ENCODE measurements at places on chromosomes 7 and 10.

GRCh38 chr7:44366986-44367385, 41.6 kb upstream of the CAMK2B start:
- H3K4me3 ChIP-seq, result no peak overlapping the region
- H3K36me3 ChIP-seq, result no peaks in the 10 kb centered on the region
- H3K27me3 ChIP-seq, result no peaks in the 10 kb centered on the region
- H3K27ac ChIP-seq, result no peak overlapping the region
- no peaks in the 10 kb centered on the region for H3K4me1 ChIP-seq
- no peak for DNase-seq

DNA sequence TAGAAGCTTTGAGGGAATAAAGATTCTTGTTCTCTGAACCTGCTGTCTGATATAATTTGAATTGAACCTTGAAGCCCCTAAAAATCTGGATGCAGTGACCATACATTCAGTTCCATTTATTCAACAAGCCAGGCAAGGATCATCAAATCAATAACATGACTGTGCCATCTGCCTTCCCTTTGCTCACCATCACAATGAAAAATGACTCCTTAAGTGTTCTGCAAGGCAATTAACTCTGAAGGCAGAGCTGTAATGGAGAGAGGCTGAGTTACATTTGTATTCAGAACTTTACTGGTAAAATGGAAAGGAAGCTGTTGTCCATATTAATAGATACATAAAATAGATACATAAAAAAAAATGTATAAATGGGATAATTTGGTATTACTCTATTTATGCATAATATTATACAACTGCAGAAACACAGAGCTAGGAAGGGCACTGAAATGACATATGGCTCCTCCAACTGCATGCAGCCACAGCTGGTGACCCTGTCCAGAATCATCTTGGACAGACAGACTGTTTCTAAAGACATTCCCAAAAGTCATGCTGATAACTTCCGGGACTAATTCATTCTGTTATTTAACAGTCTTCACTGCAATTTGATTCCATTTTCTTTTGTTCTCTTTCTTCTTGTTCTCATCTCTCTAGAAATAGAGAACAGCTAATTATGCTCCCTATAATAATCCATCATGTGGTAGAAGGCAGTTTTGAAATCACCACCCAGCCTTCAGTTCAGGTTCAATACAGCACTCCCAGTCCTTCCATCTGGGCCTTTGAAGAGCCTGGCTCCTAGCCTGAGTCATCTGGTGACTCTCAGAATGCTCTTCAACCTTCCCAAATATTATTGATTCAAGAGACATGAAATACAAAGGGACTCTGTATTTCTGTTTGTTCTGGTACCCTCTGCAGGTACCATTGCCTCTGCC, 412.6 kb downstream of the GFRA1 start:
- H3K27ac ChIP-seq, result no peak overlapping the region
- H3K27me3 ChIP-seq, result no peaks in the 10 kb centered on the region
- DNase-seq, result no peak
- no peak overlapping the region for H3K4me3 ChIP-seq

DNA sequence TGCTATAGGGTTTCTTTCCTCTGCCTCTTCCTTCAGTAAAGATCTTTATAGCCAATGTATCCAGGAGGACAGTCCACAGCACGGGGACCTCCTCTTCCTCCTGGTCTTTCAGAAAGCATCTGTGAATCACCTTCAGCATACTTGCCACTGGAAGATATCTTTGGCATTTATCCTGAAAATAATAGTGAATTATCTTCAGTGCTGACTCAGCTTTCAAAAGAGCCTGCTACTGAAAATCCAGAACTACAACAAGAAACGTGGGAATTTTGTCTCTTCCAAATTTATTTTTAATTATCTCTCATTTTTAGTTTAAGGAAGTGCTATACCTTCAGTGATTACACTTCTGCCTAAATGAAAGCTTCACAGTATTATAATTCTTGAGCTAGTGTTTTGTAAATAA, 7.6 kb upstream of the UNC5B start:
- no peak overlapping the region for H3K4me3 ChIP-seq
- no peaks in the 10 kb centered on the region for H3K27me3 ChIP-seq
- H3K4me1 ChIP-seq, result no peaks in the 10 kb centered on the region
- no peaks in the 10 kb centered on the region for H3K36me3 ChIP-seq
- DNase-seq, result no peak
- H3K27ac ChIP-seq, result no peak overlapping the region

GRCh38 chr10:102555781-102556328, 52.1 kb downstream of the SUFU start:
- no peaks in the 10 kb centered on the region for H3K4me1 ChIP-seq
- H3K27me3 ChIP-seq, result no peaks in the 10 kb centered on the region
- DNase-seq, result no peak
- H3K36me3 ChIP-seq, result no peaks in the 10 kb centered on the region
- no peak overlapping the region for H3K4me3 ChIP-seq

DNA sequence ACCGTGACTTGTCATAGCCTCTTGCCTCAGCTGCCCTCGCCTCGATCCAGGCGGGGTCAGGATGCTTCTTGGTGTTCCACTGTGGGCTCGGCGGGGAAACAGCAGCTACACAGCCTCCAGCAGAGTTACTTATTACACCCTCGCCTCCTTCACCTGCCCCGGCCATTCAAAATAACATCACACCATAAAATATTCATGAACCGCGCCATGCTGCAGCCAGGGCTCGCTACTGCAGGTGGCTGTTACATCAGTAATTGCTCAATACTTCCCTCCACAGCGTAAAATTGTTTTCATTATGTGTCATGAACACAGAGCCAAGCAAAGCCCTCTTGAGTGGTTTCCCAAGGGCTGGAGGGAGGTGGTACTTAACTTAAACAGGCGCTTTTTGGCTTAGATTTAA, 241.5 kb upstream of the SP8 start:
- H3K27me3 ChIP-seq, result peaks cover 9% of the 10 kb centered on the region
- no peaks in the 10 kb centered on the region for H3K36me3 ChIP-seq
- H3K4me3 ChIP-seq, result no peak overlapping the region
- DNase-seq, result no peak
- H3K27ac ChIP-seq, result no peak overlapping the region
- no peaks in the 10 kb centered on the region for H3K4me1 ChIP-seq

- H3K4me1 ChIP-seq, result no peaks in the 10 kb centered on the region
- H3K36me3 ChIP-seq, result no peaks in the 10 kb centered on the region
- H3K27ac ChIP-seq, result no peak overlapping the region
- no peak for DNase-seq
- H3K27me3 ChIP-seq, result no peaks in the 10 kb centered on the region
These were observed 114.4 kb upstream of the GLI3 start for GRCh38 chr7:42351316-42351935.

- peaks cover 4% of the 10 kb centered on the region for H3K36me3 ChIP-seq
- H3K4me3 ChIP-seq, result no peak overlapping the region
- H3K27ac ChIP-seq, result no peak overlapping the region
- DNase-seq, result no peak
- no peaks in the 10 kb centered on the region for H3K27me3 ChIP-seq
These were observed 71.6 kb upstream of the GJD4 start for GRCh38 chr10:35533565-35533964.

DNA sequence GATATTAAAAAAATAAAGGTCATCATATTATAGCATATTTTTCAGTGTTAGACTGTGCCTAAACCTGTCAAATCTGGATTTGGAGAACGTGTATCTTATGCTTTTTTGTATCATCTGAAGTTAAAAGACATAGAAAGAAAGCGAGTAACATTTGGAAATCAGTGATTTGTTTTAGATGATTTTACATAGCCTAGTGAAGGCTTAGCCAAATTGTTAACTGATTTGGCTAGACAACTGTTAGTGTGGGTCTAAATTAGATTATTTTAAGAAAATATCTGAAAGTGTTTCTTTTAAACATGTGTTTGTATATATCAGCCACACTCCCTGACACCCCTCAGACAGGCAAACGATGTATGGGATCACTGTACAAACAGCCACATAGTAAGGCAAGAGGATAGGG, 35.6 kb downstream of the ACTA2 start:
- H3K27me3 ChIP-seq, result no peaks in the 10 kb centered on the region
- H3K27ac ChIP-seq, result no peak overlapping the region
- H3K4me1 ChIP-seq, result no peaks in the 10 kb centered on the region
- no peak for DNase-seq

- no peaks in the 10 kb centered on the region for H3K36me3 ChIP-seq
- no peak for DNase-seq
- H3K4me3 ChIP-seq, result no peak overlapping the region
- H3K27ac ChIP-seq, result no peak overlapping the region
These were observed 103.9 kb downstream of the GRID1 start for GRCh38 chr10:86262688-86263181.

DNA sequence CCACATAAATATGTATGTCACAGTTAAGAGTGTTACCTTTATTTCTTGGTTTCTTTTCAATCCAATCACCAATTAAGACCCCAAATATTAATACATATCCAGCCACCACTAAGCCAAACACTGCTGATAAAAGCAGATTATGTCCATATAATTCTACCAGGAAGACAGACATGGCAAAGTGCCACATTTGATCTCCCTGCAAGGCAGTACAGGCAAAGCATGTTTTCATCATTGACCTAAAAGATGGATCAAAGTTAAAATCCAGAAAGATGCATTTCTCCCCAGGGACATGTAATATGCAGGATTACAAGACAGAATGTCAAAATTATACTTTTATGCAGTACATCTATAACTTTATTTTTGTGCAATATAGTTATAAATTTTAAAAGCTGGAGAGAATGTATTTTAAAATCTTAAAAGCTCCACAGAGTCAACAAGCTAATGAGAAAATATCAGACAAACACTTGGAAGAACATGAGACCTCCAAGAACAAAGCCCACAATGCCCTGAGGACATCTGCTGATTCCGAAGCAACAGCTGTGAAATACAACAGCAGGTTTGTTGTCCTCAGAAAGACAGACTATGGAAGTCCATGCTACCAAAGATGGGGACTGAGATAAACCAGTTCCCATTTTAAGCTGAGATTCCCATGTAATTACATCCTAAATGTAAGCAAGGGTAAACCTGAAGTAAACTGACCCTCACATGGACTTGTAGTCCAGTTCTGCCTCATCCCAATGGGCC, 54.5 kb upstream of the TOMM7 start:
- H3K4me3 ChIP-seq, result no peak overlapping the region
- no peaks in the 10 kb centered on the region for H3K4me1 ChIP-seq
- no peaks in the 10 kb centered on the region for H3K36me3 ChIP-seq
- no peak for DNase-seq
- no peak overlapping the region for H3K27ac ChIP-seq
- no peaks in the 10 kb centered on the region for H3K27me3 ChIP-seq

- H3K36me3 ChIP-seq, result no peaks in the 10 kb centered on the region
- H3K27me3 ChIP-seq, result no peaks in the 10 kb centered on the region
- no peaks in the 10 kb centered on the region for H3K4me1 ChIP-seq
- H3K27ac ChIP-seq, result no peak overlapping the region
- DNase-seq, result no peak
- no peak overlapping the region for H3K4me3 ChIP-seq
These were observed 94.7 kb upstream of the PRSS58 start for GRCh38 chr7:142352543-142352942.

- DNase-seq, result no peak
- H3K27ac ChIP-seq, result no peak within 1 kb of the TSS
- no peaks in the 10 kb centered on the region for H3K4me1 ChIP-seq
- no peaks in the 10 kb centered on the region for H3K36me3 ChIP-seq
- peak within 1 kb of the TSS; percentile 41 for H3K4me3 ChIP-seq
These were observed at the start of gene INSYN2A for GRCh38 chr10:127196282-127197153. TSS of gene INSYN2A (minus strand) at chr10:127196591. CDS start at chr10:127176395, 20,196 bp downstream.

GRCh38 chr7:87129332-87129731, 22.9 kb upstream of the DMTF1 start:
- no peak for DNase-seq
- no peaks in the 10 kb centered on the region for H3K36me3 ChIP-seq
- H3K4me3 ChIP-seq, result no peak overlapping the region

DNA sequence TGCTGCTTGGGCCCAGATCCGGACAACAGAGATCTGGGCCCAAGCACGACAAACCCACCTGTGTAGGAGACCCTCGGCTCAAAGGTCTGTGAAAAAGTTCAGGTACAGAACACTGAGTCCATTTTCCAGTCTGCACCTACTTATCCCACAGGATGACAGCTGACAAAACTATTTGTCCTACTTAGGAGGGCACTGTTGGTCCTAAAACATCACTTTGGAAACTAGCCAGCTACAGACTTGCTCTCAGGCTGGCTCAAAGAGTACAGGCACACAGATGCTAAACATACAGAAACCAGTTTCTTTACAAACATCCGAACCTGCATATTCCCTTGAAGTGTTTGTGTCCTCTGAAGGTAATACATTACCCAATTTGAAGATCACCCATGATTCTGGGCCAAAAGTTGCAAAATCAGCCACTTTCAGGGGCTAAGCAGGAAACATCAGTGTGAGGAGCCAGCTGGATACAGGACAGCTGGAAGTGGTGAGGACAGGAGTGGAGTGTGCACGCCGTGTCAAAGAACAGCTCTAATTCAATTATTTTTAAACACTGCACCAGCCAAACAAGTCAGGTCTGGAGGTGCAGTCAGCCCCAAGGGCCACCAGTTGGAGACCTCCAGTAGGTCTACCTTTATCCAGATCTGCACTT, 88.5 kb downstream of the NOC3L start:
- no peaks in the 10 kb centered on the region for H3K36me3 ChIP-seq
- no peak for DNase-seq
- H3K27ac ChIP-seq, result no peak overlapping the region
- H3K4me3 ChIP-seq, result no peak overlapping the region

GRCh38 chr7:102897211-102897631, 15.6 kb upstream of the LRRC17 start:
- no peaks in the 10 kb centered on the region for H3K36me3 ChIP-seq
- H3K4me3 ChIP-seq, result no peak overlapping the region
- H3K27me3 ChIP-seq, result no peaks in the 10 kb centered on the region

DNA sequence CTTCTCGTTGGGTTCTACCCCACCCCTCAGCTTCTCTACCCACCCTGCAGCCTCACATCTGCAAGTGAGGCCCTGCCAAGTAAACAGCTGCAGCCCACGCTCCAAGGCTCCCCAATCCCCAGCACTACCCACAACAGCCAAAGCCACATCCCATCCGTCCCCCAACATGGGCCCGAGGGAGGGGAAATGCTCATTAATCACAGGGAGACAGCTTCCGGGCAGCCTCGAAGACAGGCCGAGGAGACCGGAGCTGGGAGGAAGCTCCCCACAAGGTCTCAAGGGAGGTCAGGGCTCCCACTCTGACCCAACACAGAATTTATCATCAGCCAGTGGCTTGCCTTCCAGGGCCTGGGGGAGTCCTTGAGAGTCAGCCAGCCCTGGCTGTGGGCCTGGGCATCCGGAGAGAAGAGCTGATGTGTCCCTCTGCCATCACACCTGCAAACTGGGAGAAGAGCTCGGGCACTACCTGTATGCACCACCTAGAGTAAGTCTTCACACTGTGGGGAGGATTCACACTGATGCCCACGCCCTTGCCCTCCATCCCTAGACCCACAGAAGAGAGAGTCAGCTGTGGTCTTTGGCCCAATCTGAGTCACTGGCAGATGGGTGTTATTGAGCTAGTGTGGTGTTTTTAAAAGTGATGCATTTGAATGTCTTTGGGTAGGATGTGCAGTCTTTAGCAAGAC, 115.5 kb upstream of the ZMIZ1 start:
- DNase-seq, result peak; percentile 38
- no peak overlapping the region for H3K27ac ChIP-seq
- H3K4me3 ChIP-seq, result no peak overlapping the region

GRCh38 chr7:87512906-87513305, 37.4 kb upstream of the ABCB4 start:
- H3K27me3 ChIP-seq, result no peaks in the 10 kb centered on the region
- H3K27ac ChIP-seq, result no peak overlapping the region
- H3K4me1 ChIP-seq, result no peaks in the 10 kb centered on the region
- H3K36me3 ChIP-seq, result no peaks in the 10 kb centered on the region
- no peak overlapping the region for H3K4me3 ChIP-seq

GRCh38 chr7:29386196-29386765, 177.4 kb upstream of the PRR15 start:
- H3K27ac ChIP-seq, result no peak overlapping the region
- no peak for DNase-seq
- no peaks in the 10 kb centered on the region for H3K27me3 ChIP-seq
- no peak overlapping the region for H3K4me3 ChIP-seq

Data from pancreas (tissue), 10 donors.